ENCODE measurements at places on chromosomes 6 and 20.

DNA sequence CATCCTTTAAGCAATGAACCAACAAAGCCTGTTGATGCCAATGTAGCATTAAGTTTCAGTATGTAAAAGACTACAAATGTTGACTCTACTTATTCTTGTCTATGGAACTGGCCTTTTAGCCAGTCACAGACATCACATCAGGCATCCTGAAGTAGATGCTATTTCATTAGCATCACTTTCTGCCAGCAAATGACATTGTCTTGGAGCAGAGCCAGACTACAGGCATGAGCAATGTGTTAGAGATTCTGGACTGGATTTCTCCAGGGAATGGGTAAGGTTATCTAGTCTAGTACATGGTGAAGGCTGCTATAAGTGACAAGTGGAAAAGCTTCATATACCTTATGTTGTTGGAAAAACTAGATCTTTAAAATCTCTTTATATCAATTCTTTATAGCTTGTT, 142.9 kb downstream of the ADGRB3 start:
- DNase-seq, result no peak

DNA sequence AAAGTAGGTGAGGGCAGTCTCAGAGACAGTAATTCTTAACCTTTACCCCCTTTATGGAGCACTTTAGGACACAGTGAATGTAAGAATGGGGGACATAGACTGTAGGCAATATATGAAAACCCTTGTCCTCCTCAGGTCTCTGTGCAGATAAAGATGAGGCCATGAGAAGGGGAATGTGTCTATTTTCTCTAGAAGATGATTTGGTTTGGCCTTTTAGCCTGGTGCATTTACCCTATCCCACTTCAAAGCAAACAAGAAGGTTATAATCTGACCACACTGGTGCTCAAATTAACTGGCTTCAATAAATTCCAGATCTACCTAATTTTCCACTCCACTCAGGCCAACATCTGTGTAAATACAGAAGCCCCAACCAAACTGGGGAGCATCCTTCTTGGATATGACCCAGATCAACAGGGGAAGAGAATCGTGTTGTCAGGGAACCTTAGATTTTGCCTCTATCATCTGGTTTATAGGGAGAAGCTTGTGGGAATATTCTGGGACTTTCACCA, 42.4 kb downstream of the RIPOR2 start:
- no peak for DNase-seq

GRCh38 chr6:149190224-149190831, 127.2 kb upstream of the TAB2 start:
- DNase-seq, result no peak

GRCh38 chr20:4870906-4871305, 130.4 kb downstream of the SLC23A2 start:
- no peak for DNase-seq

GRCh38 chr6:7424967-7425807, 35.6 kb downstream of the RIOK1 start:
- no peak for DNase-seq

GRCh38 chr6:12174878-12175277, 115.3 kb upstream of the EDN1 start:
- no peak for DNase-seq

- no peak for DNase-seq
Observed at GRCh38 chr20:10591946-10592521, 81.8 kb downstream of the JAG1 start.

DNA sequence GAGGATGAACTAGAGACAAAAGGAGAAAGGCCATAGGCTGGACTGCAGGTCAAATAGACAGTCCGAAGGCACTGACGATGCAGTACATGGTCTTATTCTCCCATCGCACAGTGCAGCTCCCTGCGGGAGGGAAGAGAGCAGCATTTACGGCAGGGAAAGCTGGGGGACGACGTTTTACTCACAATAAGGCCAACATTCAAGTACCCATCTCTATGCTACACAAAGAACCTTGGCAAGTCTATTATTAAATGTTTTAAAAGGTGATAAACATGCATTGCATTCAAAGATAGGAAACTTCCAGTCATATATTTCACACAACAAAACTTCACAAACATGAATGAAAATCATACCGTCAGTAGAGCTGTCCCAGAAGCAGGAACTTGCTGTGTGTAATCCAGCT, 7.8 kb downstream of the DYNLT1 start:
- DNase-seq, result no peak

GRCh38 chr6:5190507-5190906, 70.2 kb downstream of the LYRM4 start:
- DNase-seq, result no peak

- DNase-seq, result peak; percentile 28
Observed at GRCh38 chr20:15236812-15237211, 899.4 kb upstream of the FLRT3 start.

DNA sequence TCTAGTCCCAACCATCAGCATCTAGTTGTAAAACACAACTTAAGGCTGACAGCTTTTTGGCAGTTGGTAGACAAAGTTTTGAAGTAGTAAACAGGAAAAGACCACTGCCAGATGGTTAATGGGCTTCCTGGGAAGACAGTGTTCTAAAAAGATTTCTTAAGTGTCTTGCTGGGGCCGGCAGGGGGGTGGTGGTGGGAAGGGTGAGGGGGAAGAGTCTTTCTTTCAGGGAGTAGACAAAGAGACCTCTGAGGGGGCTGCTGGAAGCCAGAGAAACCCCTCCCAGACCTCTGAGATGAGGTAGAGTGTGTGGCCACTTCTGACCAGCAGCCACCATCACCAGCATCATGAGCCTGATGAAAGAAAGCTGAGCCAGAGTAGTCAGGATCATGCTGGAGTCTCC, 784.9 kb downstream of the TENT5A start:
- no peak for DNase-seq

DNA sequence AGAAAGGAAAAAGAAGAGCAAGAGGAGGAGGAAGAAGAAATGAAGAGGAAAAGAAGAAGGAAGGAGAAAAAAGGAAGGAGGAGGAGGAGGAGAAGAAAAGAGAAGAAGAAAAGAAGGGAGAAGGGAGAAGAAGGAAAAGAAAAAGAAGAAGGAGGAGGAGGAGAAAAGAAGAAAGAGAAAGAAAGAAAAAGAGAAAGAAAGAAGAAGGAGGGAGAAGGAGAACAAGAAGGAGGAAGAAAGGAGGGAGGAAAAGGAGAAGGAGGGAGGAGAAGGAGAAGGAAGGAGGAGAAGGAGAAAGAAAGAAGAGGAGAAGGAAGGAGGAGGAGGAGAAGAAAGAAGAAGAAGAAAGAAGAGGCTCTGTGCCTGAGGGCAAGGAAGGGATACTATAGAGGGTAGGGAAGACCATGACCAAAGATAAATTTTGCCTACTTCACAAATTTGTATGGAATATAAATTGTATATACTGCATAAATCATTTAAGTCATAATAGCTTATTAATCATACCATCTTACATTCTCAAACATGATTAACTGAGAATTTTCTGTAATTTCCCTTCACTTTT, 55.7 kb downstream of the SESN1 start:
- DNase-seq, result no peak

- no peak for DNase-seq
Observed at GRCh38 chr6:56875961-56876360, 78.9 kb upstream of the BEND6 start.

DNA sequence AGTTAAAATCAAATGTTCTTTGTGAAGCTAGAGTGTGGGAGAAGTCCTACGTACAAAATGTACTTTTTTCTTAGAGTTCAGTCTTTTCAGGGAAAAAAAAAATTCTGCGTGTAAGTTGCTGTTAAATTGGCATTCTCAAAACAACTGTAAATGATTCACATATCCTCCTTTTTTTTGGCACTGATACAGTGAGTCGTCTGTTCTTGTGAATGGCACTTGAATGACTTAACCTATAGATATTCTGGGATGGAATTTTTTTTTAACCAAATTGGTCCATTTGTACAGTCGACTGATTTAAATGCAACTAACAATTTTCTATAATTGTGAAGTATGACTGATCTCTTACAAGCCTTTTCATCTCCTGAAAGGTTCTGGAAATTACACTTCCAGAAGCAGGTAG, 5.5 kb upstream of the JAG1 start:
- no peak for DNase-seq

GRCh38 chr6:29666826-29667130, 9.9 kb downstream of the MOG start:
- DNase-seq, result no peak

DNA sequence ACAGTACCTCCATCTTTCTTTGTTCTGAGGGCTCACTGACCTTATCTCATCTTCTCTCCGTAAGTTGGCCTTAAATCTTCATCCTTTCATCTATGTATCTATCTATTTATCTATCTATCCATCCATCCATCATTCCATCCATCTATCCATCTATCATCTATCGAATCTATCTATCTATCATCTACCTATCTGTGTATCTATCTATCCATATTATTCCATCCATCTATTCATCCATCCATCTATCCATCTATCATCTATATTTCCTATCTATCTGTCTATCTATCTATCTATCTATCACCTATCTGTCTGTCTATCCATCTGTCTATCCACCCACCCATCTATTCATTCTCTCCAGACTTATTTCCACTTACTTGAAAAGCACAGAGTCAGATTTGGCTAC, 147.3 kb upstream of the PMEPA1 start:
- DNase-seq, result no peak

GRCh38 chr6:15137086-15137485, 108.8 kb upstream of the JARID2 start:
- DNase-seq, result no peak

- DNase-seq, result no peak
Observed at GRCh38 chr20:53793783-53794383, 200.2 kb upstream of the ZNF217 start.

- DNase-seq, result no peak
Observed at GRCh38 chr6:163866192-163866591, 451.7 kb downstream of the QKI start.

- no peak for DNase-seq
Observed at GRCh38 chr6:160261991-160262680, 3.5 kb upstream of the SLC22A2 start.

DNA sequence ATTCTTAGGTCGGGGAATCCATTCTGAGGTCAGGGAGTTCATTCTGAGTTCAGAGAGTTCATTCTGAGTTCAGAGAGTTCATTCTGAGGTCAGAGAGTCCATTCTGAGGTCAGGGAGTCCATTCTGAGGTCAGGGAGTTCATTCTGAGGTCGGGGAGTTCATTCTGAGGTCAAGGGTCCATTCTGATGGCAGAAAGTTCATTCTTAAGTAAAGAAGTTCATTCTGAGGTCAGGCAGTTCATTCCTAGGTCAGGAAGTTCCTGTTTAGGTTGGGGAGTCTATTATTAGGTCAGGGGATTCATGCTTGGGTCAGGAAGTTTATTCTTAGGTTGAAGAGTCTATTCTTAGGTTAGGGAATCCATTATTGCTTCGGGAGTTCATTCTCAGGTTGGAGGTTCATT, 16.5 kb upstream of the NXT1 start:
- DNase-seq, result no peak

GRCh38 chr20:2101057-2101864, at the start of gene STK35:
Gene STK35 (plus strand): TSS chr20:2101827. CDS start chr20:2101882, 55 bp downstream.
- DNase-seq, result peak; percentile 82

GRCh38 chr6:14638906-14639761, 521.6 kb downstream of the CD83 start:
- peak; percentile 38 for DNase-seq

DNA sequence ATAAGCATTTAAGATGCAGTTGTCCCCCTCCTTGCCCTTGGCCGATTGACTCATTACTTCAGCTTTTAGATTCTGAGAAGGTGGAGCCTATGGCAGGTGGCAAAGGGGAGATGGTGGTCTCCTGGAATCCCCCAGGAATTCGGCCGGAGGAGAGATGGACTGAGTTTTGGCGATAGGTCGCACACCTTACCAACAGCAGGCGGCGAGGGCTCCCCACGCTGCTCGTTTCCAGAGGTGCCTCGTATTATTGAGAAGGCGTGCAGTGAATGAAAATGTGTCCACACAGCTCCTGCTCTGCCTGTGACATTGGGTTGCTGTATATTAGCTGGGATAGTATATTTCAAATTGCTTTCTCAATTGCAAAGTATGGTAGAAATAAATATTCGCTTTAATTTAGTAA, 224.5 kb downstream of the ARID1B start:
- no peak for DNase-seq

GRCh38 chr6:64113704-64114103, 478.1 kb downstream of the PHF3 start:
- DNase-seq, result no peak

DNA sequence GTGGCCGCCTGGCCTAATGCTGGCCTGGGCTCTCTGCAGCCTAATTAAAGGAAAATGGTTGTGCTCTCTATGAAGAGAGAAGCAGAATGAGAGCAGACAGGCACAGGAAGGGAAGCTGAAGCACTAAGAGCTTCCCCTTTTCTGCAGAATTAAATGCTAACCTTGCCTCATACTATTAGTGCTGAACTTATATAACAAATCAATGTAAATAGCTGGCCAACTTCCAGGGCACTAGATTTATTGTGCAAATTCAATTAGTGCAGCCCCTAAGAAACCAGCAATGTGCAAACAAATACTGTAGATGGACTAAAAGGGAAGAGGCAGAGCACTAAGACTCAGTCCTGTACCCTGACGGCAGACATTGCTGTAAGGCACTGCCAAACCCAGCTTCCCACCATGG, 36.1 kb upstream of the INSM1 start:
- no peak for DNase-seq

- no peak for DNase-seq
Observed at GRCh38 chr20:45338121-45339030, 9.8 kb downstream of the SDC4 start.

GRCh38 chr6:134621858-134622257, 303.9 kb upstream of the SGK1 start:
- DNase-seq, result no peak

DNA sequence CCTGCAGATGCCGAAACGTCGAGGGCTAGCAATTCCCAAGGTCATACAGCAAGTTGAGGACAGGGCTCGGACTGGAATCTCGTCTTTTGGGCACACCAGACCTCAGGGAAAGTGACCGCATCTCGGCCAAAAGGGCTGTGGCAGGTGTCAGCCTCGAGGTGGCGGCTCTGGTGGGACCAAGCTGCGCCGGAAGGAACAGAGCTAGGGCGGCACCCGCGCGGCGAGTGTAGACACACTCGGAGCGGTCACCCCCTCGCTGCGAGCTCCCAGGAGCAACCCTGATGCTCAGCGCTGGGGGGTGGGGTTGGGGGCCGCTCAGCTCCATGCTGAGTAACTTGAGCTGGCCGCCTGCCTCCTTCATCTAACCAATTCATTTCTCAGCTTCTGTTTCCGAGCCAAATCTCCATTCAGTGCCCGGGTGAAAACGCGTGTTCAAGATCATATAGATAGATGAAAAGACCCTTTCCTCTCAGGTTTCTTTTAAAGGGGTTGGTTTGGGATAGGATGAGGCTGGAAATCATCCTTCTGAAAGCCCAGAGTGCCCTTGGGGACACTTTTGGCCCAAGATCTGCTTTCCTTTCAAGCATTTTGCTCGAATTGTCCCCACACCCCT, 2.2 kb upstream of the TUBB2B start:
- peak; percentile 53 for DNase-seq

GRCh38 chr6:55836481-55836880, 38.9 kb downstream of the BMP5 start:
- DNase-seq, result no peak

- no peak for DNase-seq
Observed at GRCh38 chr6:105192707-105193465, 13.1 kb upstream of the POPDC3 start.
